NCI-H1694 (cell line): ENCODE measurements at places on chromosomes 2 and 18.

GRCh38 chr2:183564726-183565125 is 440.5 kb downstream of the NUP35 start:
- DNase-seq, result no peak

DNA sequence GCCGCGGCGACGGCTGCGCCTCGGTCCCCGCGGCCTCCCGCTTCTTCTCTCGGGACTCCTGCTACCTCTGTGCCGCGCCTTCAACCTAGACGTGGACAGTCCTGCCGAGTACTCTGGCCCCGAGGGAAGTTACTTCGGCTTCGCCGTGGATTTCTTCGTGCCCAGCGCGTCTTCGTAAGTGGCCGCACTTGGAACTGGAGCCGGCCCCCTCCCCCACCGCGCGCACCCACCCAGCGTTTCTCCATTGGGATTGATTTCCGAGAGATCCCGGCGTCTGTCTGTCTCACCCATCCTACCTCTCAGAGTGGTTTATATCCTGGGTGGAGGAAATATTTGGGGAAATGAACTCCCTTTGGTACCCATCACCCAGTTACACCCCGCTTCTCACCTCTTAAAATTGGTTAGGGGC is 498 bp downstream of the ITGAV start:
- DNase-seq, result no peak

- no peak for DNase-seq
These were observed 400.2 kb upstream of the SPHKAP start for GRCh38 chr2:228581731-228582130.

DNA sequence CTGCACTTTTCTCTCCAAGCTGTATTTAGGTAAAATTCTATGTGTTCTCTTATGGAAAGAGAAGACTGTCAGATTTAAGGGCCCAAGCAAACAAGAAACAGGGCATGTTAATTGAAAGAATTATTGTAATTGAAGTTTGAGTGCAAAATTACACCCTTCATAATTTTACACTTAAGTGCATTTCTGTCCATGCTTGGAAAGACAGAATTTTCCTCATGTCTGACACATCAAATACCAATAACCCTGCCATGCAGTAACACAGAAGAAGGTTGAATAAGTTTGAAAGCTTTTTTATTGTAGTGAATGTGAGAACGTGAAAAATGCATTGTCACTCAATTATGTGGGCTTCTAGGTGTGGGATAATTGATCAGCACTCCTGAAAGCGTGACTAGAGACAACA is 52.9 kb upstream of the PARD3B start:
- no peak for DNase-seq
